Regular cardiac myocyte (primary cell): ENCODE measurements at places on chromosomes 11 and 22. TPM values are rescaled to one million over a fixed set of nuclear protein-coding genes. Genes with fewer than 3 reads are reported as not detected.

The LPXN gene
- total RNA-seq: 3.1 and 12.8 TPM in 2 replicates

The TMEM225 gene
- not detected in 2 replicates for total RNA-seq

The TRIM48 gene
- total RNA-seq: not detected in 2 replicates

The HTR3A gene
- not detected in 2 replicates for total RNA-seq

The PANX2 gene
- total RNA-seq: 0.19 and 0.56 TPM in 2 replicates

The ACR gene
- not detected in 2 replicates for total RNA-seq

The CSF2RB gene
- total RNA-seq: 1.3 and 4.5 TPM in 2 replicates

The LINC01488 gene
- under 0.01 TPM in 1 of 2 replicates, not detected in the other for total RNA-seq

The DRICH1 gene
- total RNA-seq: 0.19 TPM in 1 of 2 replicates, not detected in the other

The SYT9 gene
- total RNA-seq: under 0.01 TPM in 1 of 2 replicates, not detected in the other
